ENCODE measurements at places on chromosomes 5 and 9.

GRCh38 chr5:27472000-27472763 lies 433.8 kb upstream of the CDH9 start:
- H3K27me3 ChIP-seq, result no peaks in the 10 kb centered on the region
- H3K27ac ChIP-seq, result no peak overlapping the region
- H3K36me3 ChIP-seq, result no peaks in the 10 kb centered on the region
- H3K4me3 ChIP-seq, result no peak overlapping the region
- H3K4me1 ChIP-seq, result no peaks in the 10 kb centered on the region
- peak; percentile 41 for DNase-seq

DNA sequence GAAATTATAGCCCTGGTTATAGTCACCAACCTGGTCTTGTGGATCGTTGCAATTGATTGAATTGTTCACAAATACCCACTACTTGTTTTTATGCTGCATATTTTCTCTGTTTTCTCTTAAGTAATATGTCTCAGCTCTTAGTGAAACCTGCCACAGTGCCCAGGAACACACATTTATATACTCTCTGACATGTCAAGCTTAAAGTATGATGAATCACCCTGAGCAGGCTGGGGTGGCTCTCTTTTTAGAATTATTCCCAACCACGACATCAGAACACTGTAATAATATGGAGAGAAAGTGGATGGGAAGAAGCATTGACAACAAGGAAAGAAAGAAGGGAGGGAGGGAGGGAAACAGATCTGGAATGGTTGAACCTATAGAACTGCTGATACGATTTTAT lies 72.8 kb upstream of the ZNF608 start:
- no peak overlapping the region for H3K27ac ChIP-seq
- H3K4me1 ChIP-seq, result peaks cover 4% of the 10 kb centered on the region
- no peak overlapping the region for H3K4me3 ChIP-seq
- no peak for DNase-seq

GRCh38 chr5:160009591-160009989 lies 651 bp downstream of the TTC1 start:
- 0 out of 2 replicates have a peak, but pooled peaks cover 32% of the 10 kb centered on the region for H3K36me3 ChIP-seq
- H3K4me3 ChIP-seq, result peak overlapping the region; percentile 99
- H3K27me3 ChIP-seq, result no peaks in the 10 kb centered on the region

- H3K4me3 ChIP-seq, result no peak overlapping the region
- no peak overlapping the region for H3K27ac ChIP-seq
- no peaks in the 10 kb centered on the region for H3K36me3 ChIP-seq
- no peaks in the 10 kb centered on the region for H3K4me1 ChIP-seq
- no peak for DNase-seq
These were observed 1640.9 kb upstream of the C9orf72 start for GRCh38 chr9:29214154-29214689.

GRCh38 chr5:36017622-36018021 lies 26.4 kb upstream of the UGT3A1 start:
- no peak overlapping the region for H3K27ac ChIP-seq
- no peaks in the 10 kb centered on the region for H3K36me3 ChIP-seq
- no peaks in the 10 kb centered on the region for H3K4me1 ChIP-seq
- no peaks in the 10 kb centered on the region for H3K27me3 ChIP-seq
- H3K4me3 ChIP-seq, result no peak overlapping the region

DNA sequence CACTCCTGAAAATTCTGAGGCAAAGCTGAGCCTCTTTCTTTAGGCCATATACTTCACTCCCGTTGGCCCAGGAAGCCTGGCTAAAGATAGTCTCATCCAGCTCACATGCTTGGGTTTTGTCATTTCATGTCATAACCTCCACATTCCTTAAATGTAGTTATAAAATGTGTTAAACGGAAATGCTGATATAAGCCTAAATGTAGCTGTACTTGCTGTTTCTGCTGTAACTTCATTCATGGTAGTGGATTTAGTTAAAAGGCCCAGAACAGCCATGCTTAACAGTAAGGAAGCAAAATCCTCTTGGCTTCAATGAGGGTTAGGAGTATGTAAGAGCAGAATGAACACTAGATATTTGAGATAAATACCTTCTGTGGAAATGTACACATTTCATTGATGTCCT lies 135.8 kb upstream of the TMEM161B start:
- no peaks in the 10 kb centered on the region for H3K36me3 ChIP-seq
- DNase-seq, result no peak
- H3K27ac ChIP-seq, result no peak overlapping the region
- H3K4me1 ChIP-seq, result no peaks in the 10 kb centered on the region
- H3K27me3 ChIP-seq, result no peaks in the 10 kb centered on the region
- H3K4me3 ChIP-seq, result no peak overlapping the region

Measured in PC-9 (cell line).